ENCODE measurements at places on chromosomes 4 and X.

GRCh38 chrX:46978341-46979291 is 66.4 kb downstream of the JADE3 start:
- peak; percentile 59 for DNase-seq

GRCh38 chr4:7255488-7255881 is 63.1 kb downstream of the SORCS2 start:
- DNase-seq, result no peak

- DNase-seq, result no peak
Measured at GRCh38 chrX:31591355-31591754, 519.5 kb upstream of the FTHL17 start.

- no peak for DNase-seq
Measured at GRCh38 chrX:38627683-38628082, 66.3 kb downstream of the TSPAN7 start.

GRCh38 chr4:8765631-8766590 is 105.7 kb downstream of the HMX1 start:
- DNase-seq, result no peak

GRCh38 chrX:49166914-49167739 is 4.6 kb downstream of the MAGIX start:
- DNase-seq, result peak; percentile 49

- no peak for DNase-seq
Measured at GRCh38 chr4:120318196-120318846, 251.7 kb upstream of the MAD2L1 start.

- DNase-seq, result no peak
Measured at GRCh38 chr4:57110640-57111511, 691 bp upstream of the IGFBP7 start.

DNA sequence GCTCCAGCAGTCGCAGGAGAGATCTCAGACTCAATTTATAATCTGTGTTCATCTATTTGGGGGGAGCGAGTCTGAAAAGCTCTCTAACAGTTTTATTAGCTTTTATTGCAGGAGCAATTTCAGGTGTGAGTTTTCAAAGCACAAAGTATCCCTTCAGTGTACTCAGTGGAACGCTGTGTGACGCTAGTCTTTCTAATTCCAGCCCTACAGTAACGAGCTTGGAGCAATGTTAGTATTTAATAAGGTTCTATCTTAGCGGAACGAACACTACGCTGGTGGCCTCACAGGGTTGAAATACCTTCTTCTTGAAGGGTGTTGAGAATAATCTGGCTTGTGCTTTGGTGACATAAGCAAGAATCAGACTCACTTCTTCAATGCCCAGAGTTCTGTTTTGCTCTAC is 8.4 kb downstream of the HS3ST1 start:
- DNase-seq, result no peak

- DNase-seq, result no peak
Measured at GRCh38 chrX:136708348-136708747, 60.4 kb downstream of the CD40LG start.

GRCh38 chr4:122577808-122578781 is 42.8 kb downstream of the IL21 start:
- DNase-seq, result peak; percentile 31

DNA sequence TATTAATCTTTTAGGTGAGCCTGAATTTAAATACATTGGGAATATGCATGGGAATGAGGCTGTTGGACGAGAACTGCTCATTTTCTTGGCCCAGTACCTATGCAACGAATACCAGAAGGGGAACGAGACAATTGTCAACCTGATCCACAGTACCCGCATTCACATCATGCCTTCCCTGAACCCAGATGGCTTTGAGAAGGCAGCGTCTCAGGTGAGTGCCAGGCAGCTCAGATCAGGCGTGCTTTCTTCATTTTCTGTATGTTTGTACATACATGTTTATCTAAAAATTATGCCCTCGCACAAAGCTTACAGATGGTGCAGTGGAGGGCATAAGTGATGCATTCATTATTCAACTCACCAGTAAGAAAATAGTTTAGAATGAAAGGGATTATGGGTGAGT is 85.6 kb downstream of the CPE start:
- no peak for DNase-seq

- DNase-seq, result no peak
Measured at GRCh38 chr4:156227321-156227720, 273.7 kb upstream of the CTSO start.
